ENCODE measurements at places on chromosomes 7 and 10. TPM values are rescaled to one million over a fixed set of nuclear protein-coding genes. Genes with fewer than 3 reads are reported as not detected.

- DNase-seq = no peak
- H3K36me3 ChIP-seq = no peaks in the 10 kb centered on the region
- H3K27me3 ChIP-seq = no peaks in the 10 kb centered on the region
- H3K4me1 ChIP-seq = no peaks in the 10 kb centered on the region
- no peak overlapping the region for H3K4me3 ChIP-seq
These were observed 69.8 kb downstream of the GLI3 start for GRCh38 chr7:42167206-42167605.

Gene LIPJ
- 0.09 TPM for total RNA-seq

Gene GRID1
- total RNA-seq = not detected

DNA sequence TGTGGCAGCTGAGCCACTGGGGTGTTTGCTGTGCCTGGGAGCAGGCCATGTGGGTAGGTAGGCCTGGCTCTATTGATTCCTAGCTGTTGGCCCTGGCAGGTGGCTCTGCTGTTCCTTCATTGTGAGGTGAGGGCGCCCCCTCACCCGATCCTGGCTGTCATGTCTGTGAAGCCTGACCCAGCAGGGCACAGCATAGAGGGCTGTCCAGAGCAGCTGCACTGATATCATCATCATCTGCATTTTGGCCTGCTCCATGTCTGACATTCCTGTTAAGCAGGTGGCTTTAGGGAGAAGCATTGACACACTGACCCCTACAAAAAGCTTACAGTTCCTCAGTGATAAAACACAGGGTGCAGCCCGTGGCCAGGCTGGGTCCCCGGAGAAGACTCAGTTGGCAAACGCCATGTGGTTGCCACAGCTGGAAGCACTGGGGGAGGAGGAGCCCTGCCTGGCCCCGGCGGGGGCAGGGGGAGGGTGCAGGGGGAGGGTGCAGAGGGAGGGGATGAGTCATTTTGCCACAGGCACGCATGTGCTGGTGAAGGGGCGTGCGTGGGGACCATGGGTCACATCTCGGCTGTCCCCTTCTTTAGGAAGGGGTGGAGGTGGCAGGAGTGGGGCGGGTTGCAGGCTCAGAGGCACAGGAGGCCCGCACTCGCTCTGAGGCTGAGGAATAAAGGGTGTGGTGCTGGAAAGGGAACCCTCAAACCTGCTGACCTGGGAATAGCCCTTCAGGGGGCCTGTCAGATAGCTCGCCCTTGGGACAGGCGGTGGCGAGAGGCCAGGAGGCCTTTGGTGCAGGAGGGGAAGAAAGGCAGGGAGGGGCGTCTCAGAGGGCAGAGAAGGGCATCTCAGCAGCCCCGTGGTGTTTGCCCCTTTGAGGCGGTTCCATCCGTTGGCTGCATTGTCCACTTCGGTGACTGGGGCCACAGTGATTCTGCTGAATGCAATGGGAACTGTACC is 31.6 kb downstream of the IKZF1 start:
- H3K27ac ChIP-seq = peak overlapping the region; percentile 91
- H3K4me1 ChIP-seq = peaks cover 92% of the 10 kb centered on the region
- DNase-seq = peak; percentile 74
- H3K27me3 ChIP-seq = no peaks in the 10 kb centered on the region
- peaks cover 4% of the 10 kb centered on the region for H3K36me3 ChIP-seq

DNA sequence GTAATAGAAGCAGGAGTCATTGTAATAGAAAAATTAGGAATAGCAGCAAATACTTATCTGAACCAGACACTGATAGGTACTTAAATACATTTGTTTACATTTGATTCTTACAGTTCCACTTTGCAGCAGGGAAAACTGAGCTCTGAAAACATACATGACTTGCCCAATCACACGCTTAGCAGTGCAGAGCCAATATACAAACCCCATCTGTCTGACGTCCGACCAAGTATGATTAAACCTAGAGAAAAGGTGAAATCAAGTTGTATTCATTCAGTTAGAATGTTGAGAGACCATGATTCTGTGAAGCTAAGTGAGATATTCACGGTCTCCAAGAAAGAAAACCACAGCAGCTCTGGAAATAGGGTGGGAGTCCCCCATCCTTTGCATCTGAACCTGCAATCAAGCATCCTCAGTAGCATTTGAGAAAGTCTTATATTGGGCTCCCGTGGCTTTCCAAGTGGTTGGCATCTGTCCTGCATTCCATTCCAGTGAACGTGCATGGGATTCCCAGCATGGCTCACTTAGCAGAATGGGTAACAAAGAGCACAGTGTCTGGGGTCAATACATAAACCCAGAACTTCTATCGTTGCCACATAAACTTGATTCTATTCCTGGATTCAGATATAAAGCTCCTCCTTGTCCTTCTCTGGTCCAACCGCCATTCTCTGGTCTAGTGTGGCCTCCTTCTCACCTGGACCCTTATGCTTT is 148.7 kb upstream of the RSU1 start:
- no peak overlapping the region for H3K27ac ChIP-seq
- H3K4me3 ChIP-seq = no peak overlapping the region
- H3K36me3 ChIP-seq = no peaks in the 10 kb centered on the region
- no peaks in the 10 kb centered on the region for H3K4me1 ChIP-seq
- no peak for DNase-seq

- peak; percentile 34 for DNase-seq
- no peaks in the 10 kb centered on the region for H3K27me3 ChIP-seq
- no peak overlapping the region for H3K27ac ChIP-seq
- H3K4me3 ChIP-seq = peak overlapping the region; percentile 53
- no peaks in the 10 kb centered on the region for H3K36me3 ChIP-seq
These were observed 621 bp upstream of the MORN4 start for GRCh38 chr10:97633921-97634320.

- H3K4me1 ChIP-seq = no peaks in the 10 kb centered on the region
- H3K36me3 ChIP-seq = no peaks in the 10 kb centered on the region
These were observed 45.8 kb upstream of the TNS3 start for GRCh38 chr7:47627580-47628283.

DNA sequence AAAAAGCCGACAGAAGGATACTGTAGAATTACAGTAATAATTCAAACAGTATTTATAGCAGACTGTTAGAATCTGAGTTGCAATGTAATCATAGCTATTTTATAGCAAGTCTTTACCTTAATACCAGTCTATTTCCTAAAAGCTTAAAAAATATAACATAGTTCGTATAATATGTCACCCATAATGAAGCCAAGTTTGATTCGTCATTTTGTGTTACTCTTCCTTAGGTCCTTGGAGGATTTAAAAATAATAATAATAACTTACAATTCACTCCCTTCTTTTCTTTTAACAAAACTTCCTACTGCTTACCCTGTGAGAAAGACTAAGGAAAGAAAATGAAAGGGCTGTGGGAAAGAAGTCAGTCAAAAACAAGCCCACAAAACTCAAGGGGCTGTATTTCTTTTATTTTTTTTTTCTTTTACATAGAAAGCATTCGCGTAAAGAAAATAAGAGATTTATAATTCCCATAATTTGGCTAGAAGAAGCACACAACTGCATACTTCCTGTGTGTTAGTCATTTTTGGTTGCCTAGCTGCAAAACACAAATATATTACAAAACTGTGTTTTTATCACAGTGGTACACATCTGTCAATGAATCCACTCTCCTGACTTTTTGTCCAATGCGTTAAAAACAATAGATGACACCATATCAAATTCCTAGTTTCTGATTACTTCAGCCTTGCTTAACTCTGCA is 187.2 kb upstream of the CELF2 start:
- DNase-seq = no peak
- no peaks in the 10 kb centered on the region for H3K27me3 ChIP-seq
- H3K4me3 ChIP-seq = no peak overlapping the region
- H3K27ac ChIP-seq = no peak overlapping the region

GRCh38 chr10:21964983-21965665 is 38.4 kb downstream of the DNAJC1 start:
- no peak for DNase-seq
- no peaks in the 10 kb centered on the region for H3K36me3 ChIP-seq
- H3K27me3 ChIP-seq = no peaks in the 10 kb centered on the region
- H3K27ac ChIP-seq = no peak overlapping the region
- H3K4me1 ChIP-seq = no peaks in the 10 kb centered on the region
- no peak overlapping the region for H3K4me3 ChIP-seq

DNA sequence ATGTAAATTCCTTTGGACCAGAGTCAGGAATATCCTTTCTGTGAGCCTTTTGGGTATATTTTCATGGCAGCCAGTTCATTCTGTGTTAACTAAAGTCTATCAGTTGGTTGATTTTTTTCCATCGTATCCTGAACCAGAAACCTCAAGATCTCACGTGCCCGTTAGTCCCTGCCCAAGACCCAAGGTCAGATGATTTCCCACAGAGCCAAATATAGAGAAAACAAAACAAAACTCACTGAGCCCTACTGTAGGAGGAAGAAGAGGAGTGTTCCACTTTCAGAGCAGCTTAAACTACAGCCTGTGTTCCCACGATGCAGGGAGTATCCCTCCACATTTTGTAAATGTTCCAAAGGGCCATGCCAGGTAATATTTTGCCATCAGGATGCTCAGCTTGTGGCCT is 96.0 kb upstream of the ADO start:
- H3K27me3 ChIP-seq = no peaks in the 10 kb centered on the region
- H3K4me1 ChIP-seq = no peaks in the 10 kb centered on the region
- DNase-seq = no peak
- H3K27ac ChIP-seq = no peak overlapping the region
- no peaks in the 10 kb centered on the region for H3K36me3 ChIP-seq

Gene ERCC6
- total RNA-seq = 54.6 TPM

- peak; percentile 24 for DNase-seq
- H3K4me1 ChIP-seq = peaks cover 25% of the 10 kb centered on the region
- peak overlapping the region; percentile 63 for H3K4me3 ChIP-seq
- H3K27ac ChIP-seq = peak overlapping the region; percentile 55
These were observed 1.0 kb downstream of the OSBPL3 start for GRCh38 chr7:24978843-24979469.

DNA sequence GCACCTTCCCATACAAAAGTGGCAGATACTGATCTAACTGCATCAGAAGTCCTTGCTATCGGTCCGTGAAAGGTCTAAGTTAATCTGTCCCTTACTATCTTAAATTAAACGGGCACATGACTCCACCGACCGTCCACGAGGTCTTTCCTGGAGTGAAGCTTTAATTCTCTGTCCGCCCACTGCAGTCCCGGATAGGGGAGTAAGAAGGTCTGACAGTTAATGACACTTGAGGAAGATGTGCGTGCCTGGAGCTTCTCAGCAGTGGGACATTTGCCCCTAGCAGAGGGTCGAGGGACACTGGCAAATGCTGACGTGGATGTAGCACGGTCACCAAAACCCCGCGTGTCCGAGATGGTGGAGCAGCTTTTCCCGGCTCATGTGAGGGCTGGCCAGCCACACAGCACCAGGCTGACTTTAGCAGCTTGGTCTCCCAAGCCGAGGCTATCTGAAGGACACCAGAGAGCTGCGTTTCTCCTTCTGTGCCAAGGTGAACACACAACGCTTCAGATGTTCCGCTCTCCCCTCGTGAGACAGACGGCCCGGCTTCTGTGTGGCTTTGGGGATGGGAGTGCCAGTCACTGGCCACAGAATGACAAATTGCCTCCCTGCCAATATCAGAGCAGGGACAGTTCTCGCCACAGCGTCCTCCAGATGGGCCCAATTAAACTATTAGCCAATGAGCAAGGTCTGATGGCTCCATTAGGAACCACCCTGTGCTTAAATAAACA is 86.6 kb downstream of the ADARB2 start:
- no peak for DNase-seq
- no peaks in the 10 kb centered on the region for H3K4me1 ChIP-seq
- no peaks in the 10 kb centered on the region for H3K36me3 ChIP-seq
- no peaks in the 10 kb centered on the region for H3K27me3 ChIP-seq
- no peak overlapping the region for H3K27ac ChIP-seq
- H3K4me3 ChIP-seq = no peak overlapping the region

Gene SYT15
- 1.00 TPM for total RNA-seq

Gene CAMK2B
- 0.70 TPM for total RNA-seq

- no peaks in the 10 kb centered on the region for H3K27me3 ChIP-seq
- DNase-seq = no peak
- H3K4me3 ChIP-seq = no peak overlapping the region
- no peak overlapping the region for H3K27ac ChIP-seq
- H3K4me1 ChIP-seq = no peaks in the 10 kb centered on the region
These were observed 133.0 kb downstream of the CYP26A1 start for GRCh38 chr10:93206652-93207051.

Gene MUC12
- not detected for total RNA-seq

- no peak overlapping the region for H3K4me3 ChIP-seq
- H3K36me3 ChIP-seq = no peaks in the 10 kb centered on the region
- no peak overlapping the region for H3K27ac ChIP-seq
- H3K4me1 ChIP-seq = peaks cover 9% of the 10 kb centered on the region
- no peak for DNase-seq
These were observed 72.0 kb upstream of the KAT6B start for GRCh38 chr10:74754381-74754821.

GRCh38 chr7:32519763-32520162 is 24.5 kb downstream of the AVL9 start:
- H3K27me3 ChIP-seq = no peaks in the 10 kb centered on the region
- no peak for DNase-seq
- H3K4me3 ChIP-seq = no peak overlapping the region

Gene C1QL3
- 0.29 TPM for total RNA-seq

All from natural killer cell (primary cell).